ENCODE measurements at places on chromosomes 4 and X.

DNA sequence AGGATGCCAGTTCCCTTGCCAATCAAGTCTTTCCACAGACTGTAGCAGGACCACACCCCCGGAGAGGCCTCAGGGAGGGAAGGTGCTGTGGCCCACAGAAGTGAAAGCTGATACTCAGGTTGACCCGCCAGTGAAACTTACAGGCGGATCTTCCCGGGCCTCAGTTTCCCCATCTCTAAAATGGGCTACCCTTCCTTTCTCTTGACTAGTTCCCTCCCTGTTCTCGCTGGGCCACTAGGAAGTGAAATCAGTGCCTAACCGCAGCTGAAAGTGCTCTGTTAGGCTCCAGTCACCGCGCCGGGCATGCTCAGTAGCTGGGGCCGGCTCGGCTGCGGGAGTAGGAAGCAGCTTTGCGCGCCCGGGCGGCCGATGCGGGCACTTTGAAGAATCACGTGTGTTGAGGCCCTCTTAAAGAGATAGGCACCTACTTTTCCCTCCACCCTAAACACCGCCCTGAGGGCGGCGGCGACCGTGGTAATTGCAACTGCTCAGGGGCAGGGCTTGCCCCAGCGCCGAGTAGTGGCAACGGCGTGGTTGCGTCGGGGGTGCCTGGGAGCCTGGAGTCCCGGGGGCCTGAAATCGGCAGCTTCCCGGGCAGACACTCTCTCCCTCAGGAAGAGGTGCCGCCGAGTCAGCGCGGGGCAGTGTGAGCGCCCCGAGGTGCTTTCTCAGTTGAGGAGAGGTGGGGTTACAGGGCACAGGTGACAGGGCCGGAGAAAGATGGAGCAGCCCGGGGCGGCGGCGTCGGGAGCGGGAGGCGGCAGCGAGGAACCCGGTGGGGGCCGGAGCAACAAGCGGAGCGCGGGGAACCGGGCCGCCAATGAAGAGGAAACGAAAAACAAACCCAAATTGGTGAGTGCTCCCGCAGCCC lies at the start of gene DIAPH2:
DIAPH2 (plus strand) TSS at position 504 of the 871 bp plus-strand sequence.
- peak; percentile 74 for DNase-seq

- no peak for DNase-seq
These were observed 1.0 kb downstream of the FOXO4 start for GRCh38 chrX:71096760-71097032.

DNA sequence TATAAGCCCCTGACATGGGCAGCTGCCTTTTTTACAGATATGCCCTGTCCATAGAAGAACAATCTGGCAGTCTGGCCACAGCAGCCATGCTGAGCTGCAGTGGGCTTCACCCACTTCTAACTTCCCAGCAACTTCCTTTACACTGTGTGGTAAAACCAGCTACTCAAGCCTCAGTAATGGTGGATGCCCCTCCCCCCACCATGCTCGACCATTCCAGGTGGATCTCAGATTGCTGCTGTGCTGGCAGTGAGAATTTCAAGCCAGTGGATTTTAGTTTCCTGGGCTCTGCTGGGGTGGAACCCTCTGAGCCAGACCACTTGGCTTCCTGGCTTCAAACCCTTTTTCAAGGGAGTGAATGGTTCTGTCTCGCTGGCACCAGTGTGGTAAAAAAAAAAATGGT lies 355.9 kb upstream of the EDA2R start:
- DNase-seq: no peak

GRCh38 chr4:182188622-182189021 lies 54.6 kb upstream of the TENM3 start:
- no peak for DNase-seq

GRCh38 chr4:156158747-156159146 lies 205.1 kb upstream of the CTSO start:
- DNase-seq: no peak

DNA sequence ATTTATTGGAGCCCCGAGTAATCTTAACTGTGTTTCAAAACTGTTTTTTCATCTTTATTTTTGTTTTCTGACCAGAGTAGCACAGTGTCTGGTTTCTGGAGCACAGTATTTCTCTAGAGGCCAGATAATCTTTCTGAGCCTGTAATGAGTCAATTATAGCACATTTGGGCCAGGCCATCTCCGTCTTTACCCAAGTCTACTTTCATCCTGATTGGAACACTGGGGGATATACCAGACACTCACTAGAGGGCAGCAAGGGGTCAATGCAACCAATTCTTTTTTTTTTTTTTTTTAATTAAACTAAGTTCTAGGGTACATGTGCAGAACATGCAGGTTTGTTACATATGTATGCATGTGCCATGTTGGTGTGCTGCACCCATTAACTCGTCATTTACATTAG lies 282.0 kb downstream of the ARHGAP24 start:
- no peak for DNase-seq

DNA sequence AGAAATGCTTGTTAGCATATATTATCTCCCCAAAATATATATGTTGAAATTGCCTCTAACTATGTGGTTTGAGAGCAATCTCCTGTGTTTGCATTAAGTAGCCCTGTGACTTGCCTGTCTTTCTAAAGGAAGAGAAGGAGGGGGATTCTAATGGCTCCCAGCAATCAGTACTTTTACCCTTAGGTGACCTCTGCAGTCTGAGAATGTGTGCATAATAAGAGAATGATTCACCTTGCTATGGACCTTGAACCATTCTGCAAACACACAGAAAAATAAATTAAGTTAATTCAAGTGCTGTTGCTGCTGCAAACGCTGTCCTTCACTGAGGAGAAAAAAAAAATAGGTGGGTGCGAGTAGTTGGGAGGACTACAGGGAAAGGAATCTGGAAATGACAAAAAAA lies 322.2 kb downstream of the IQCM start:
- DNase-seq: no peak

- DNase-seq: no peak
These were observed 195.7 kb upstream of the GK2 start for GRCh38 chr4:79603681-79604080.

GRCh38 chr4:89298155-89298554 lies 9.4 kb downstream of the GPRIN3 start:
- peak; percentile 7 for DNase-seq

DNA sequence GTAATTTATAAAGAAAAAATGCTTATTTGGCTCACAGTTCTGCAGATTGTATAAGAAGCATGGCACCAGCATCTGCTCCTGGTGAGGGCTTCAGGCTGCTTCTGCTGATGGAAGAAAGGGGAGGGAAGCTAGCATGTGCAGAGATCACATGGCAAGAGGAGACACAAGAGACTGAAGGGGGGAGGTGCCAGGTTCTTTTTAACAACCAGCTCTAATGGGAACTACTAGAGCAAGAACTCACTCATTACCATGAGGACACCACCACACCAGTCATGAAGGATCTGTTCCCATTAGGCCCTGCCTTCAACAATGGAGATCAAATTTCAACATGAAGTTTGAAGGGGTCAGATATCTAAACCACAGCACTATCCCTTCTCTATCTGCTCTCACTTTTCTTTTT lies 9.4 kb upstream of the COPS4 start:
- no peak for DNase-seq

- DNase-seq: no peak
These were observed 350.3 kb downstream of the ZIC3 start for GRCh38 chrX:137916090-137916746.

DNA sequence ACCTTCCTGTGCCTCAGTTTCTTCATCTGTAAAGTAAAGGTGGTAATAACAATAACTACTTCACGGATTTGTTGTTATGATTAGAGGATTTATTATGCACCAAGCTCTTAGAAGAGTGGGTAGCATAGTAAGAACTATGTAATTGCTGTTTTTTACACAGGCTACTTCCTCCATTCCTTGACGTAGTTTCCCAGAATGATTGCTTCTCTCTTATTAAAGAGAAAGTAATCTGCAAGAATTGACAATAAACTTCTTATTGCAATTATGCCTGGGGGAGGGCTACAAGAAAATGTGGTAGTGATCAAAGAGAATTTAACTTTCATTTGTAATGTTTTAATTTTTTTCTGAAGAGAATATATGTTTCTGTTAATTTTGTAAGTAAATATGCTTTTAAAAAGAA lies 238.7 kb downstream of the GASK1B start:
- no peak for DNase-seq

- DNase-seq: no peak
These were observed 246.8 kb upstream of the NWD2 start for GRCh38 chr4:36997727-36998126.

DNA sequence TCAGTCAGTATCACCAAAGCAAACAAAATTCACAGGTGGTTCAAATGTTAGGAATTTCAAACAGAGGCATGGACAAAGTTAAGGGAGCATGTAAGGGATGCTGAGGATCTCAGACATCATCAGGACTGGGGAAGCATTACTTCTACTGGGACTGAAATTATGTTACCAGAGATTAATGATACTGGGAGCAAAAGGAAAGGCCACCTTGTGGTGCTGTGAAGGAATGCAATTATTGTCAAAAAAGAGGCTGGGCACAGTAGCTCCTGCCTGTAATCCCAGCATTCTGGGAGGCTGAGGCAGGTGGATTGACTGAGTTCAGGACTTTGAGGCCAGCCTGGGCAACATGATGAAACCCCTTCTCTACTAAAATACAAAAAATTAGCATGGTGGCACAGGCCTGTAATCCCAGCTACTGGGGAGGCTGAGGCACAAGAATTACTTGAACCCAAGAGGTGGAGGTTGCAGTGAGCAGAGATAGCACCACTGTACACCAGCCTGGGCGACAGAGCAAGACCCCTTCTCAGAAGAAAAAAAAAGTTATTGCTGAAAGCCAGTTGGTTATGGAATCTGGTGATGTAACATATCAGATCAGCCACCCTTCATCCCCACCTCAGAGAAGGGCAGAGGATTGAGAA lies 954.3 kb downstream of the PCDH7 start:
- no peak for DNase-seq

DNA sequence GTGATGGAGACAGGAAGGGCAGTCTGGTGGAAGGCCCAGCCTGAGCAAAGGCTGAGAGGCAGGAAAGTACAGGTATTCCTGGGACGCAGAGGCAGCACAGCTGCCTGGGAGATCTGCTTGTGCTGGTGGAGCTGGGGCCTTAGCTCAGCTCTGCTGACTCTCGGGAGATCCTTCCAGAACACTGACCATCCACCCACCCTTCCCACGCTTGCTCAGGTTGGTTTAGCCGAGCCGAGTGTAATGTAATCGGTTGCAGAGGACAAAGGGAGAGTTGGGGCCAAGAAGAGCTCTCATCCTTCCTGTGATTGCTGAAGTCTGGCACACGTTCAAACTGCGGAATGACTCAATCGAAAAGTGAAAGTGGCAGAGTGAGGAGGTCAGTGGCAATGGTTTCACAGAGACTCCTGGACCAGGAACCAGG lies 43.1 kb upstream of the GPR78 start:
- no peak for DNase-seq

DNA sequence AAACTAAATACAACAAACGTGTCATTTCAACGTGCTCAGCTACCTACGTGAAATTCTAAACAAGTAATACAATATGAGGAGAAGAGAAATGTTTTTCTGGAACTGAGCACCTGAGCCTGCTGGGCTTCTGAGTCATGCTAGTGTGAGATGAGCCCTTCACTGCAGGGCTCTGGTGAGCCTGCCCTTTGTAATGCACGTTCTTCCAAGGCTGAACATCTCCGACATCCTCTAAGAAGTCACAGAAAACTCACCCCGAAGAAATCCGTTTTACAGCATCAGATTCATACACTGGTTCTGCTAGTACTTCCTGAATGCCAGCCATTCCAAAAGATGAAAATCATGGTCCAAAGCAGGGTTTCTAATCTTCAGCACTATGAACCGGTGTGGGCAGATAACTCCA lies 157.1 kb downstream of the AMELX start:
- DNase-seq: no peak

GRCh38 chr4:32775049-32775448 lies 2054.9 kb downstream of the PCDH7 start:
- DNase-seq: no peak

GRCh38 chrX:63934160-63934559 lies 149.1 kb upstream of the ARHGEF9 start:
- no peak for DNase-seq

GRCh38 chr4:150648123-150648522 lies 66.2 kb downstream of the MAB21L2 start:
- no peak for DNase-seq

GRCh38 chr4:99634742-99635360 lies 22.8 kb downstream of the C4orf54 start:
- no peak for DNase-seq
